ENCODE measurements at places on chromosomes 13 and 19. TPM values are rescaled to one million over a fixed set of nuclear protein-coding genes. Genes with fewer than 3 reads are reported as not detected.

GRCh38 chr19:3950871-3951861 is 18.3 kb downstream of the NMRK2 start:
- DNase-seq, result no peak

GRCh38 chr13:38753878-38754277 is 67.0 kb downstream of the FREM2 start:
- DNase-seq, result no peak

The FOSB gene
- total RNA-seq, result 3.0 TPM

GRCh38 chr13:87123987-87124784 is 547.0 kb upstream of the SLITRK5 start:
- no peak for DNase-seq

DNA sequence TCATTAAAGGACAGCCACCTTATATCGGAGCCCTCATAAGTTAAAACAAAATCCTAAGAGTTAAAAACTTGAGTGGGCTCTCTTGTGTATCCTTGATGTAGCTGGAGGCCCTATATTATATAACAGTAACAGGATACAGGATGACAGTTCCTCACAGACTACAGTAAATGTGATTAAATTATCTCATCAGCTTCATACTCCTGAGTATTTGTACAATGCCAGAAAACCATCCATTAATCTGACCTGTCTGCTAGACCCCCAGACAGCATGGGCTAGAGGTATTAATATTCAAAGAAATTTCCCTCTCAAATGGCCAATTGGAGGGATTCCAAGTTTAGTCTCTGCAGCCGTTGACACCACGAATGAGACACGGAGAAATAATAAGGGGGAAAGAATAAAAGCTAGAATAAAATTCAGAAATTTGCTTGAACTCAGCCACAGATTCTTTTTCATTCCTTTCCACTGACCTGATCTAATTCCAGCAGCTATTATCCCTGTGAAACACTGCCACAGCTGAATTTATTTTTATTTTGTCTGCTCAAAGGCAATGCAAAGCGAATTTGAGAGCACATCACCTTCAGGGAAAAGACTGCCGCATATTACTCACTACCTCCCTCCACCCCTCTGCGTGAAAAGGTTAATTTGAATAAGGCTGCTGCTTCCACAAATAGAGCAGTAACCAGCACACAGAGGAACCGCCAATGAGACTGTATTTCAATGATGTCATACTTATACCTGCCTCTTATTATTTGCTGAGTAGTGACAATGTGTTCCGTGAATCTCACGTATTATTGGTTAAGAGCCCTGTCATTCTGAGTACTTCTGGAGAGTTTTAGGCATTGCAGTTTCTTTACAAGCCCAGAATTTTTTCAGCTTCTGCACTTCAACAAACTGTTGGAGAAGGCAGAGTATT is 155.9 kb upstream of the KLF12 start:
- peak; percentile 39 for DNase-seq

The TCF3 gene
- total RNA-seq, result 96.0 TPM

- DNase-seq, result no peak
Observed at GRCh38 chr19:30068528-30069395, 126.7 kb downstream of the URI1 start.

The POU2F2 gene
- 2.6 TPM for total RNA-seq

DNA sequence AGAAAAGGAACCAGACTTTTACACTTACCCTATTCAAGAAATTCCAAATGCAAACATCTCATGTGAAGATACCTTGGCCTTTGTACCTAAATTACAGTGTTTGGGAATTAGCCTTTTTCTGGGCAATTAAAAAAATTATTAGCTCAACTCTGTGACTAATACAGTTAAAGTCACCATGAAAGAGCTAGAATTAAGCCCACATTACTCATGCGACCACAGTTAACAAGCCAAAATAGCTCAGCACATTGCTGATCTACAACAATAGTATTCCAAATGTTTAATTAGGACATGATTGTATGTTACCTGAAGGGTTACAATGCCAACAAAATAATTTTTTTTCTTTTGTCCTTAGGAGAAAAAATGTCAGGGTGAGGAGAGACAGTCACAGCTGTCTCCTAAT is 263.6 kb upstream of the GPC6 start:
- DNase-seq, result no peak

DNA sequence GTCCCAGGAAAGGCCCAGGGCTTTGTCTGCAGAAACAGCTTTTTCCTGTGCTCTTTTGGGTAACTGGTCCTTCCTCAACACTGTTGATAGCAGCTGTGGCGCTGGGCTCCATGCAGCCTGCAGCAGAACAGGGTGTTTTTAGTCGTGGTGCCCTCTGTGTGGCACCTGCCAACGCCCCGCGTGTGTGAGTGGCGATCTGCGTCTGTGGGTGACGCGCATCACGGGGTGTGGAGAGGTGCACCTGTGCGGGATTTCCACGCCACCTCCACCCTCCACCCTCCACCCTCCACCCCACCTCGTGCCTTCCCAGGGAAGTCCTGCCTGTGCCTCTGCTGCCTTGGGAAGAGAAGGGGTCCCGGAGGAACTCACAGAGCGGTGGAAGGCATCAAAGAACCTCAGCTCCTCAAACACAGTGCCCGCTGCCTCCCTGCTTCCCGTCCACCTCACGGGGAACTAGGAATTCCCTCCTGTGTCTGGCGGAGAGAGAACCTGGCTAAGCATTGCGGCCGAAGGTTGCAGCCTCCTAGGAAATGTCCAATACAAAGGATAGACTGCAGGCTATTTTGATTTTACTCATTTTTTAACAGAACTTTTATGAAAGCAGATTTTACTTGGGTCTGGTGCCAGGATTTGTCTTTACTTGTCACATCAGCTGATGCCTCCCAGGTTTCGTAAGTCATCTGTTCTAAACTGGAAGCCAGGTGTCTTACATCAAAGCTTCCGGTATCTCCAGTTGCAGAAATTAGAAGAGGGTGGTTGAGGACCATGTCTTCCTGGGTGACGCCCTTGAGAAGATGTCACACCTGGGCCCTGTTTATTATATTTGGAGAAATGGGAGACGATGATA is 84.0 kb downstream of the ATP11A start:
- no peak for DNase-seq

- DNase-seq, result no peak
Observed at GRCh38 chr13:95455782-95456181, 96.7 kb upstream of the CLDN10 start.

DNA sequence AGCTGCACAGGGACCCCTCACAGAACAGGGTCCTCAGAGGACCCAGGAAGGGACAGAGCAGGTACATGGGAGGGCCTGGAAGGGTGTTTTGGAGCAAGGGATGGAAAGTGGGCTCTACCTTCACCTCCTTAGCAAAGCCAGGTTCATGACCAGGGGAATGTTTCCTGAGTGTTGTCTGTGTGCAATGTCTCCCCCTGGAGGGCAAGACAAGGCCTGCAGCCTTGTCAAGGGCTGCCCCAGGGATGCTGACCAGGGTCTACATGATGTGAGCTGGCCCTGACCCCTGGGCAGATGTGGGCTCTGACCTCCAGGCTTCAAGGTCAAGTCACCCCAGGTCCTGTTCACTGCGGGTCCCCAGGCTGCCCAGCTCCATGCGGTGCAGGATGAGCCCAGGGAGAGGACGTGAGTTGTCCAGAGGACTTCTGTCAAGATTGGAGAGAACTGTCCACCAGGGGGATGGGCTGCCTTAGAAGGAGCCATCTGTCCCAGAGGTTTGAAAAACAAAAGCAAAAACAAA is 1.0 kb upstream of the CEACAM1 start:
- peak; percentile 56 for DNase-seq

DNA sequence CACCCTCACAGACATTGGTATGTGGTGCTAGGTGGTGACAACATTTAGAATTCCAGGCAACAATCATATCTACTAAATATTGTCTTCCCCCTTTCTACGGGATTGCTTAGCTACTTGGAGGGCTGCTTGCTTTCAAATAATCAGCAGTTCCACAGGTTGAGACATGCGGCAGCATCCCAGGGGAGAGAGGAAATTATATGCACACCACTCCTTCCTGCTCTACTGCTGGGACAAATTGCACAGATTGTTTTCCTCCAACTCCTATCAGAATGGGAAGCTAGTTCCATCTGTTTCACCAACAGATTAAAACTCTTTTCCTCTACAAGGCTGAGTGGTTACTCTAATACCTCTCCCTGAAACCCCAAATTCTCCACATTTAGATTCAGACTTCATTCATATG is 275.4 kb downstream of the DNAJC15 start:
- no peak for DNase-seq

- no peak for DNase-seq
Observed at GRCh38 chr19:50796634-50797428, 6.6 kb downstream of the ACP4 start.

DNA sequence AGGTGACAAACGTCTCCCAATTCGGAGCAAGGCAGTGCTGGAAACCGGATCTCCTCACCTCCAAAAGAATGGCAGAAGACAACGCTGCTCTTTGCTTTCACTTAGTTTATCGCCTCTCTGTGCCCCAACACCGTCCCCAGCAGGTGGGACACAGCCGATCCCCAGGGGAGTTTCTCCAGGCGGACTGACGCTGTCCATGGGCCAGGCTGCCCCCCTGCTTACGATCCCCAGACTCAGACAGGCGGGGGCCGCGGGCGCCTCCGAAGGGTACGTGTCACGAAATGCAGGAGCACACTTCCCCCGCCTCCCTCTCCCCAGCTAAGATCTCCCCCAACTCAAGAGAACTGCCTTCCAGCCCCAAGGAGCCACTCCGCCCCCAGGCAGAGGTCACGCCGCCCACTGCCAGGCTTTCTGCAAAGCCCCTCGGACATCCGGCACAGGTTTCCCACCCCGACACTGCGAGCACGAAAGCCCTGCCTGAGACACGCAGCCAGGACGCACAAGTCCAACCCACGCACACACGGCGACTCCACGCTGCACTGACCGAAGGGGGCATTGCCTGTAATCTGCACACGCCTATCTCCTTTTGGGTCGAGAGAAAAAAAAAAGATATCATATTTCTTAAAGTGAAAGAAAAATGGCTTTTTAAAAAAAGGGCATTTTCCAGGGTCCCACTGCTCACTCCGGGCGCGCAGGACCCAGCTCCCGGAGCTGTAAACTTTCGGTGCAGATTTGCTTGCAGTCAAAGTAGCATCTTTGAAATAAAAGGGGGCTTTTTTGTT is 2.0 kb downstream of the SPRY2 start:
- DNase-seq, result peak; percentile 79

DNA sequence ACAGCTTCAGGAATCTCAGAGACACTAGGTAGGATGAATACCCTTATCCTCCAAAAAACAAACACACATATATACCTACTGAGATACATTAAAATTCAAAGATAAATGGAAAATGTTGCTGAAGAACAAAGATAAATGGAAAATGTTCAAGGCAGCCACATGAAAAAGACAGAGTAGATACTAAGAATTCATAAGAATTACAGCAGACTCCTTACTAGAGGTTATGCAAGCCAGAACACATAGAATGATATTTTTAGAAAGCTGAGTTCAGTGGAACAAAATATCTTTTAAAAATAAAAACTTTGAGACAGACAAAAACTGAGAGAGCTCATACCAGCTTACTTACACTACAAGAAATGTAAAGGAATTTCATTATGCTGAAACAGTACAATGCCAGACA is 35.6 kb downstream of the UCHL3 start:
- no peak for DNase-seq

DNA sequence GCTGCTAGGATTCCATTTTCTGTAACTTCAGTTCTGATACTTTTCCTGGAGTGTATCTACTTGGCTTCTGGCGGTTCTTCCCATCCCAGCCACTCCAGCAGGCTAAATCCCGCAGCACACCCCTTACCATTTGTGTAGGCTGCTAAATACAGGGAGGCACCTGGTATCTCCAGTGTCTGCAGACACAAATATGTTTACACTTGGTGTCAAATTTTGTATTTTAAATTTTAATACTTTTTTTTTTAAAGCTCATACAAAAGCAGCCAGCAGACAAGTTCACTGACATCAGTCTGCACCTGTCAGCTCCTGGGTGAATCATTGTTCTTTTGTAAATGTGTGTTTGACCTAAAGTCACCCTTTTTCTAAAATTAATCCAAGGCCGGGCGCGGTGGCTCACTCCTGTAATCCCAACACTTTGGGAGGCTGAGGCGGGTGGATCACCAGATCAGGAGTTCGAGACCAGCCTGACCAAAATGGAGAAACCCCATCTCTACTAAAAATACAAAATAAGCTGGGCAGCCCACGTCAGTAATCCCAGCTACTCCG is 3.4 kb upstream of the ZSCAN4 start:
- DNase-seq, result peak; percentile 75

The PDE4A gene
- total RNA-seq, result 10.7 TPM

The TMEM38A gene
- total RNA-seq, result 6.4 TPM

DNA sequence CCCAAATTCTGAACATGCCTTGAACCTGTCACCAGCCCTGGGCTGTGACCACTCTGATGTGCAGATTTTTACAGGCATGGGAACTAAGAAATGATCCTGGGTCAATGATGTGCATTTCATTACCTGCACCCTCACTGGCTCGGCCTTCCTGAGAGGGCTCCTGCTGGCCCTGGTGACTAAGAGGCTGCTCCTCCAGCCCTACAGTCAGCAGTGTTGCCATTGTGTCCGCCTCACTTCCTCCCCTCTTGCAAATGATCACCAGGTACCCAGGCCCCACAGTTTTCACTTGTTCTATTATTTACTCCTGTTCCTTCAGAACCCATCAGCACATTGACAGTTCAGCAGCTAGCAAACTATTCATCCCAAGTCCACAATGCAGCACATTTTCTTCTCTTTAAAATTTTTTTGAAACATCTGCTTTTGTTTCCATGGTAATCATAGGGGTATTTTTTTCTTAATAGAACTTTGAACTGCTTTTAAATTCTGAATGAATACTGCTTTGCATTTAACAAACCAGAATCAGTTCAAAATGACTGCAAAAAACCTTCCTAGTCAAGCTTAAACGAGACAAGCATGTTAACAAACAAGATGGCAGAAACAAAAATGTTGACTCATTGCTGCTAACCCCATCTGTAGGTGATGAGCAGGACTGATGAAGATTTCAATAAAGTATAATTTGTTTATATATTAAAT is 29.3 kb downstream of the STARD13 start:
- no peak for DNase-seq

- no peak for DNase-seq
Observed at GRCh38 chr13:38630780-38631179, 56.1 kb upstream of the FREM2 start.

The ICAM4 gene
- total RNA-seq, result 0.61 TPM

DNA sequence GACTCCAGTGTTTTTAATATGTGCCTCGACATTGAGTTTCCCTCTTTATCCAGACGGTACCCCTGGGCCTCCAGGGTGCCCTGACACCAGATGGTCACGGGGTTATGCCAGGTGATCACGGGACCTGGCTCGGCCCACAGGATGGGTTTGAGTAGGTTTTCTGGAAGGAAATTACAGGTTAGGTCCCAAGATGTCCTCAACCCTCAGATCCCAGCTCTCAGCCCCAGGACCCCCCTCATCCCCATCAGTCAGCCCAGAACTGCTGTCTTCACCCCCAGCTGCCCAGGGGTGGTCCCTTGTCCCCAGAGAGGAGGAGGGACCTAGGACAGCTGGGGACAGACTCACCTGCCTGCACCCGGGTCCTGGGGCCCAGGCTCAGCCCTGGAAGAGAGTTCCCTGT is 441 bp downstream of the LILRA4 start:
- DNase-seq, result no peak

GRCh38 chr13:103471896-103472295 is 405.7 kb upstream of the SLC10A2 start:
- DNase-seq, result no peak
